Motor neuron (in vitro differentiated cells): ENCODE measurements at places on chromosomes 5 and 9. TPM values are rescaled to one million over a fixed set of nuclear protein-coding genes. Genes with fewer than 3 reads are reported as not detected.

- ATAC-seq: no peak
These were observed 4.1 kb upstream of the ASPN start for GRCh38 chr9:92486371-92486770.

PCDHGA6 gene
- total RNA-seq: 1.3 and 2.5 TPM in 2 replicates

DNA sequence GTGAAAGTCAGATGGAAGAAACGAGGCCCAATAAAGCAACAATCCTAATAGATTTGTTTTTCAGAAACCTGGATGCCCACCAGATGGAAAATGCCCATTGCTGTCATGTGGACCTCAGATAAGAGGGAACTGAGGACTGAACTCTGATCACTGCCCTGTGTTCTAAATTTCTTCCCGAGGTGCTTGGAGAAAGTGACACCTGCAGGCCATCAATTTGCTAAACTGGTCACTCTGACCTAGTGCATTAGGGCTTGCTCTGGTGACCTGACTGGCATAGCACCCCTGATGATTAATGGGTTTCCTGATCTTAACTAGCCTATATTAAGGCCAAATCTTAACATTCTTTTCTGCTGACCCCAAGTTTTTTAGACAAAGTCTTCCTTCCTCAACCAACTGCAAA, 32.4 kb upstream of the VDAC1 start:
- ATAC-seq: no peak

DNA sequence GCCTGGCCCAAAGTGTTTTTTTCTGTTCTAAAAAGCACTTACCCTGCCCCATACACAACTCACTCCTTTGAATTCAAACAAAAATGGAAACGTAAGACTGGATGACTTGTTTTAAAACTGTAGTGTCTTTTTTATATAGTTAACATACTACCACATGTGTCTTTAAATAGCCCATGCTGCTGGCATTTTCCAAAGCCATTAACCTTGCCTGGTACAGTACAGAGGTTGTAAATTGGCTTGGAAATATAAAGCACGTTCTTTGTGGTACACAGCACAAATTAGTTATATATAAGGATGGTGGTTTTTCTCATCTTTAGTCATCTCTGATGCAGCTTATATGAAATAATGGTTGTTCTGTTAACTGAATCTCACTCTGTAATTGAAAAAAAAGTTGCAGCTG, 519.7 kb upstream of the ZNF608 start:
- no peak for ATAC-seq

TAF11L5 gene
- 1.0 and 1.4 TPM in 2 replicates for total RNA-seq

- ATAC-seq: no peak
These were observed 79.5 kb upstream of the IL12B start for GRCh38 chr5:159409801-159410200.

PTAR1 gene
- total RNA-seq: 46.0 and 56.7 TPM in 2 replicates

GRCh38 chr9:105257809-105258208, 13.4 kb downstream of the SLC44A1 start:
- ATAC-seq: no peak

GLRA1 gene
- 8.6 and 13.2 TPM in 2 replicates for total RNA-seq

DNA sequence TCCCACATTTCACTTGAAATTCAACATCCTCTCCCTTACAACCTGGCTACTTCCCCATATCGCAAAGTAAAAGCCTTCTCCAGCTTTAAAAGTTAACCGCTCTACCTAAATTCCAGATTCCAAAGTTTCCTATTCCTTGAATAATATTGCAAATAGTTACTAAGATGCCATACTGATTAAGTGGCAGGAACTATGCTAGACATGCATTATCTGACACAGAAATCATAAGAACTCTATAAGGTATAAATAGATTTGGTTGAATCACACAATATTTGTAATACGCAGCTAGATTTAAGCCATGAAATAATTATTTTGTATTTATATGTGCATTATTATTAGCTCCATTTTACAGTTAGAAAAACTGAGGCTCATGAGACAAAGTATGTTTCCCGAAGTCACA, 92.8 kb downstream of the NFIB start:
- ATAC-seq: no peak
